Left kidney (tissue), 8 donors: ENCODE measurements at places on chromosomes 4 and X. TPM values are rescaled to one million over a fixed set of nuclear protein-coding genes. Genes with fewer than 3 reads are reported as not detected.

NONO gene
- polyA plus RNA-seq: 749 TPM

MAPK10 gene
- 89.8 TPM for polyA plus RNA-seq

ZNF185 gene
- polyA plus RNA-seq: 42.6 TPM

TEC gene
- 5.5 TPM for polyA plus RNA-seq

GDPD2 gene
- 1.9 TPM for polyA plus RNA-seq

PPBP gene
- 14.8 TPM for polyA plus RNA-seq

DNA sequence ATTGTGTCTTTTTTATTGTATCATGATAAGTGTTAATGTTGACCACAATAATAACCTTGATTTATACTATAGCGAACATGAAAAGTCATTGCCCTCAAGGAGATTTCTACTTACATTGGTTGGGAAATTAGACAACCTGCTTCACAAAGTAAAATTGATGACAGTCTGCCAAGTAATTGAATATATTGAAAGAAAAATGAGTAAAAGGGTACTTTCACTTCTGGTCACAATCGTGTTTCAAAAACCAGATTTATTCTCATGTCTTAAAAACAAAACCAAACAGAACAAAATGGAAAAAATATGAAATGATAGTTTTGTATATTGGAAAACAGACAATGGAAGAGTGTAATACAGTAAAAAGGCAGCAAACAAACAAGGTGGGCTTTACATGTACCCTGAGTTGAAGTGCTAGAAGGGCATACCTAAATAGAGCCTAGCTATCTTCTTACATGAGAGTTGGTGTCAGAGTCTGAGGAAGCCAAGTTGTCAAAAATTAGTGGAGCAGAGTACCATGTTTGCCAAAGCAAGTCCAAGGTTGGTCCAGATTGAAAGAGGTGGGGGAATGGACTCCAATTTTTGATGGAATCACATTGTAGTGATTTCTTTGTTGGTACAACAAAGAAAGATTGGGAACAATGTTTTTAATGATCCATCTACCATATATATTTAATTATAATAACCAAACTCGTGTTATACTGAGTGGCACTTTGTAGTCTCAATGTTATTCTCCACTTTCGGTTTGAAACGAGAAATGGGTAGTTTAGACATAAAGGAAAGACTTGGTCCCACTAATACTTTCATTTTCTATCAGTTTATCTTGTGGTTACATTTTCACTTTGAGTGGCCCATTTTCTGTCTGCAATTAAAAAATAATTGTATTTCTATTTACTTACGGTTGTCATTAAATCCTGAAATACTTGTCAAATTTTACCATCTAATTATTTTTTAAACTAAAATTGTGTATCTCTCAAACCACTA is 775.6 kb downstream of the STIM2 start:
- no peak for DNase-seq

- no peak for DNase-seq
Measured at GRCh38 chrX:17519358-17519757, 144.4 kb downstream of the NHS start.

- no peak for DNase-seq
Measured at GRCh38 chrX:77960567-77960966, 8.9 kb downstream of the PGAM4 start.

DNA sequence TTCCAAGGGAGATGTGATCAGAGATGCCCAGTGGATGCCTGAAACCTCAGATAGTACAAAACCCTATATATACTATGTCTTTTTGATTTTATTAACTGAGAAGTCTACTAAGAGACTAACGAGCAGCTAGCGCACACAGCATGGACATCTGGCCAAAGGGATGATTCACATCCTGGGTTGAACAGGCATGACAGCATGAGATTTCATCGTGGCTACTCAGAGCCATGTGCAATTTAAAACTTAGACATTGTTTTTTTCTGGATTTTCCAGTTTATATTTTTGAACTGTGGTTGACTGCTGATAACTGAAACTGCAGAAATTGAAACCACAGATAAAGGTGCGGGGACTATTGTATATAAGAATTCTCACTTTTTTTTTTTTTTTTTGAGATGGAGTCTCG is 2252.9 kb upstream of the AGA start:
- DNase-seq: no peak

GRCh38 chrX:134183665-134184064 is 53.3 kb upstream of the CCDC160 start:
- DNase-seq: no peak

GRCh38 chr4:70724463-70724862 is 2.7 kb downstream of the RUFY3 start:
- no peak for DNase-seq

GRCh38 chrX:85244450-85245211 is 840 bp downstream of the ZNF711 start:
- DNase-seq: peak; percentile 38

DNA sequence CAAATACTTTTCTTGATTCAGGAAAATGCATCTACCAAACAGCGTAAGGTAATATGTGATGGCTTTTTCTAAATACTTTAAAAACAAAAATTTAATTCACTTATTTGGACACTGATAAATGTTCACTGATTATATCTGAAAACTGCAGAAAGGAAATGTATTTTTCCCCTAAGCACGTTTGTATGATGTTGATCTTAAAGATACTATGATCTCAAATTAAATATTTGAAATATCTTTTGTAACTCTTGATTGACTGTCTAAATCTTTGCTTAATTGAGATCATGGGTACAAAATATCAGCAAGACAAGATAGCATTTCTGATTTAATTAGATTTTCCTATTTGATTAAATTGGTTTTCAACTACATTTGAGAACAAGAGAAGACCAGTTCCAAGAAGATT is 281.0 kb upstream of the UGT8 start:
- DNase-seq: no peak

GRCh38 chr4:13329963-13330362 is 154.2 kb downstream of the RAB28 start:
- DNase-seq: no peak

GRCh38 chrX:135431886-135432285 is 10.1 kb downstream of the SMIM10L2A start:
- no peak for DNase-seq

DNA sequence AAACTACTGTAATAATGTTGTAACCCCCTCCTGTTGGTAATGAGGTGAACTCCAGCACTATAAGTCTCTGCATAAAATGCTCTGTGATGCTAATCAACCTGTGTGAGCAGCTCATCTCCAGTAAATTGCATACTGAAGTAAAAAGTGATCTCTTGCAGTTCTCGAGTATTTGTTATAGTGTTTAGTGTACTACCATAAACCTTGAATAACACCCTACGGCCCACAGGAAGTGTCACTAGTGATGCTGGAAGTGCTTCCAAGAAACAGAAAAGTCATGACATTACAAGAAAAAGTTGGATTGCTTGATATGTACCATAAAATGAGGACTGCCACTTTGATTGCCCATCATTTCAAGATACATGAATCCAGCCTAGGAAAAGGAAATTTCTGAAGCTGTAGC is 39.0 kb downstream of the IL15 start:
- no peak for DNase-seq

GRCh38 chr4:113476800-113477199 is 284.7 kb downstream of the CAMK2D start:
- no peak for DNase-seq
